ENCODE measurements at places on chromosomes 2 and 18.

- DNase-seq, result peak; percentile 66
Measured at GRCh38 chr18:58288921-58289797, 245.1 kb downstream of the NEDD4L start.

- no peak for DNase-seq
Measured at GRCh38 chr18:29647700-29648099, 1394.8 kb downstream of the DSC3 start.

- DNase-seq, result no peak
Measured at GRCh38 chr2:183665425-183665824, 541.2 kb downstream of the NUP35 start.

GRCh38 chr2:84732897-84733778 lies 147.7 kb downstream of the TRABD2A start:
- no peak for DNase-seq

DNA sequence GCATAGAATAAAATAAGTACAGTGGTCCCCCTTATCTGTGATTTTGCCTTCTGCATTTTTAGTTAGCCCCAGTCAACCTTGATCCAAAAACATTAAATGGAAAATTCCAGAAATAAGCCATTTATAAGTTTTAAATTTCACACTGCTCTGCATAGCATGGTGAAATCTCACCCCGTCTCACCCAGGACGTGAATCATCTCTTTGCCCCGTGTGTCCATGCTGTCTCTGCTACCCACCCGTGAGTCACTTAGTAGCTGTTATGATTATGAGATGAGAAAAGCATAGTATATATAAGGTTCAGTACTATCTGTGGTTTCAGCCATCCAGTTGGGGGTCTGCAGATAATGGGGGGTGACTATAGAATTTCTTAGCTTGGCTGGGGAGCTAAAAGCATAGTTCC lies 67.3 kb downstream of the RHBDD1 start:
- DNase-seq, result no peak

- no peak for DNase-seq
Measured at GRCh38 chr18:61732854-61733253, 160.0 kb downstream of the RNF152 start.

DNA sequence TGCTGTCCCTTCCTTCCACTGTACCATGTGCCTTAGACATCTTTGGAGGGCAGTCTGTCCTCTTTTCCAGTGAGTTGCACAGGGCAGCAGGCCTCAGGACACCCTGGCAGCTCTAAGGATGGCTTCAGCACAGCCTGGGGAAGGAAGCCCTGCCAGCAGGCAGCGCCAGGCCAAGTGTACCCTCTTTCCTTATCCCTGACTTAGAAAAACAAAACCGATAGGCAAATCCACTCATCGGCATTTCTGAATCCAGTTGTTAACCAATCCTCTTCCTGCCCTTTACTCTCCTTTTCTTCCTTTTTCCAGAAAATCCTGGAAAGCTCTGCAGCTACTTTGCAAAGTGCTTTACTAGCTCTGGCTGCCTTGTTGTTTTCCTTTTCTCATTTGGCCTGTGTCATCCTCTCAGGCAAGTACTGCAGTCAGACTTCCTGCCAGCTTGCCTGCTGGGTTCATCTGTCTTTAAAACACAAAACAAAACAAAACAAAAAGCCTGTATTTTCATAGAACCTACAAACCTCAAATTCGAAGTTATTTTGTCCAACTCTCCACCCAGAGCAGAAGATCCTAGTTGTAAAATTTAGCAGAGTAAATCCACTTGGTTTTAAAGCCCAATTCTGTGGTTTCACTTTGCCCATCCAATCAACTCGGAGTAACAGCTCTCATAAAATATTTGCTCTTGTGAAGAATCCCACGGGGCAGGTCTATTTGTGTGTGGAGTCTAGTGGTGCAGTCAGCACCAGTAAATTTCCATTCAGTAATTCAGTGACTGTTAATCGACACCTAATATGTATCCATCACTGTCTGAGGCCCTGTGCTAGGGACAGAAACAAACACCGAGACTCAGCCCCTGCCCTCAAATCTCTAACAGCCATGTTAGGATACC lies 45.2 kb downstream of the PCBP1 start:
- peak; percentile 63 for DNase-seq

GRCh38 chr2:180219491-180219890 lies 212.4 kb upstream of the CWC22 start:
- DNase-seq, result no peak

DNA sequence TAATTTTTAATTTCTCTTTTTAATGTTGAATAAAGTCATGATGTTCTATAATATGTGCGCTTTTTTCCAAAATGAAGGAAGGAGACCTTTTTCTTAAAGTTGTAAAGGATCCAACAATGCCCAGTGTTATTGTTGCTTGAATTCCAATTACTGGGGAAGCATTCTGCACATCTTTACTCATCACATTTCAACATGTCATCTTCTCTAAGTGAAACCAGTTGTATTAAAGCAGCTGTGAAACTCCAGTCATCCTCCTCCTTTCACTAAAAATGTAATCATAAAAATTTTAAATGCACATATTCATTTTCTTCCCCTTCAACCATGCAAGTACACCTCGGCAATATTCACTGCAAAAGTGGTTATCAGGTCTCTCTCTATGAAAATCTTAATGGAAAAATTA lies 722.7 kb downstream of the TSN start:
- no peak for DNase-seq

GRCh38 chr2:229715895-229716507 lies 1.6 kb upstream of the DNER start:
- DNase-seq, result peak; percentile 79

DNA sequence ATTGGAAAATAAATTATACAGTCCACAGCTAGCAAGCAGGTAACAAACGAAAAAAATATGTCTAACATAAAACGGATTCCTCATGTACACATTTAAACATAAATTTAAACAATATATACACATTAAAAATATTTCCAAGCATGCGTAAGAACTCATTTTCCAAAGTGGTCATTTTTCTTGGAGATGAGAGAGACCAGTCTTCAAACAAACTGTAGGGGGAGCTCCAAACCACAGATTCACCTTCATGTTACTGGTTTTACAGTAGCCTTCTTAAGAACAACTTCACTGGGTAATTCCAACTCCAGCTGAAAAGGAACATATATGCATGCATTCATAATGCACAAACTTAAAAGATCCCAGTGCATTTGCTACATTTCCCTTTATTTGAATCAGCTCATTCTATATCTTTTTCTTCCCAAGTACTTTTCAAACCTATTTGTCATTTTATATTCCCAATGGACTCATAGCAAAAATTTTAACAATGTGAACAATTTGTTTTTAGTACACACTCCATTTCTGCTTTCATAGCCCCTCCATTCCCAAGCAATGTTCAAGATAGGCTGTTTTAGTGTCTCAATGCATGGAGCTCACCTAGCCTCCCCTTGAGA lies 4.7 kb upstream of the STAMBP start:
- DNase-seq, result no peak

- peak; percentile 52 for DNase-seq
Measured at GRCh38 chr2:240249423-240250149, 109.1 kb upstream of the OTOS start.

DNA sequence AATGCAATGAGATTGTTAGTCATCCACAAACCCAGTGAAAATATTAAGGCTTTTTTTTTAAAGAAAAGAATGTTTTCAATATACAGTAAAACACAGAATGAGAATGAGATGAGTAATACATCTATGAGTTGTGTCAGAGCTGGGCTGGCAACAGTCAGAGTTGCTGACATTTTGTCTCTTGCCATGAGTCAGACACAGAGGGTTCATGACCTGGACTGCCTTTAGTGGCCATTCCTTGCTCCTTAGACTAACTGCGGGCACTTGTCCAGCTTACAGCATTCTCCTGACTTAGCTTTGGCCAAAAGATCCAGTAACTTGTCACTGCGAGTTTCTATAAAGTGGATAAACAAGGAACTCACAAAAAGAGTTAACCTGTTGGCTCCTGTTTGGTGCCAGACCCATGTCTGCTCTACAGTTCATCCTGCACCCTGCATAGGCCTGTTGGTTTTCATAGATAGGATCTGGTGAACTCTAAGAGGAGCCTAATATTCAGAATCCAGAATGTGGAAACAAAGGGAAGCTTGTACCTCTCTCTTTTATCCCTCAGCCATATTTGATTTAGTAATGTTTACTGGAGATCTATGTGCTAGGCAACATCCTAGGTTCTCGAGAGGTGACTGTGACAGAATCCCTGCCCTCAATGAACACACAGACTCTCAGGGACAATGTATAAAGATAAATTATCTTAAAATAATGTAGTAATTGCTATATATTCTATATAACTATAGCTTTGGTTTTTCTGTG lies 391.5 kb upstream of the VWC2L start:
- DNase-seq, result no peak

DNA sequence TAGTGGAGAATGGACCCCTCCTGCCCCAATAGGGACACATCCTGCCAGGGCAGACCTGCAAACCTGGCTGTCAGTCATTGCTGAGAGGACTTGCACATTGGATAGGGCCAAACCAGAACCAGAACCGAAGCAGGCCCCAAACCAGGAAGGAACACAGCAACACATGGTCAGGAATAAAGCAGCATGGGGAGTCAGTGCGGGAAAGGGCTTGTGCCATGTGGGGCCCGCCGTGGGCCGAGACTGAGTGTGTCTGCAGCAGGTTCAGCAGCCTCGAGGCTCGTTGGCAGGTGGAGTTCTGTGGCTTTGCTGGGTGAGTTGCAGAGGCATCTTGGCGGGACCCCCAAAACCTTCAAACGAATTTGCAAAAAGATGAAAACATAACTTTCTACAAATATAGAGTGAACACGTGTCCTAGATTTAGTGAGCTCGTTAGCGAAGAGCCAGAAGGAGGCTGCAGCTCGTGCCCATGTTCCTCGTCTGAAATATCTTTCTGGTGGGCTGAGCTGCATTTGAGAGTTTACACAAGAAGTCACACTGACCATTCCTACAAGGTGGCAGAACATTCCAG lies 44.9 kb upstream of the LDLRAD4 start:
- DNase-seq, result peak; percentile 37

- DNase-seq, result no peak
Measured at GRCh38 chr2:151033271-151034248, 228.1 kb downstream of the RBM43 start.

DNA sequence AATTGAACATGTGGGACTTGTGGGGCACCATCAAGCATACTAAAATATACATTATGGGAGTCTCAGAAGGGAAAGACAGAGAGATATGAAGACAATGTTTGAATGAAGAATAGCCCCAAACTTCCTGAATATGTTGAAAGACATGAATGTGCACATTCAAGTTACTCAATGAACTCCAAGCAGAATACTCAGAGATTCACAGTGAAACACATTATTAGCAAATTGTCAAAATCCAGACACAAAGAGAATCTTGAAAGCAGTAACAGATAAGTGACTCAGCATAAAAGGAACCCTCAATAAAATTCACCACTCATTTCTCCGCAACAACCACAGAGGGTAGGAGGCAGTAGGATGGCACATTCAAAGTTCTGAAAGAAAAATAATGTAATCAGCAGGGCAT lies 8.8 kb downstream of the C2orf92 start:
- DNase-seq, result no peak

GRCh38 chr2:187054501-187055319 lies 205.7 kb upstream of the ZSWIM2 start:
- peak; percentile 71 for DNase-seq

DNA sequence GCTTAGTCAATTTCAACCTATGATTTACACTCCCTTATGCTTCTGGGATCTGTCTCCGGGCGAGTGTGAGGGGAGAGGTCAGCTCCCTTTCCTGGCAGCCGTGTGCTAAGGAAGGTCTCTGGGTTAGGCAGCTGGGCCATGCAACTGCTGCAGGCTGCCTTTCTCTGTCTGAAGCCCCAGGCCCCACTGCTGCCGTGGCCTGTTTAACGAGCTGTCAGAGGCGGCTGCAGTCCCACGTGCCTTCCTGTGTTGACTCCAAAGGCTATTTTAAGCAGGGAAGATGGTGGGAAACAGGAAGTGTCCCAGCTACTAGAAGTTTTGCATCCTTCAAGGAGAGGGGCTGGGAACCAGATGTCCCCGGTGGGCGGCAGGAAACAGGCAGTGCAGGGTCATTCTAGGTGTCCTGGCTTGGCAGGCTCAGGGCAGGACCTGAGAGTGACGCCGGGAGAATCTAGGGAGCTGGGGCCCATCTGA lies 186.4 kb downstream of the TNS1 start:
- DNase-seq, result no peak

DNA sequence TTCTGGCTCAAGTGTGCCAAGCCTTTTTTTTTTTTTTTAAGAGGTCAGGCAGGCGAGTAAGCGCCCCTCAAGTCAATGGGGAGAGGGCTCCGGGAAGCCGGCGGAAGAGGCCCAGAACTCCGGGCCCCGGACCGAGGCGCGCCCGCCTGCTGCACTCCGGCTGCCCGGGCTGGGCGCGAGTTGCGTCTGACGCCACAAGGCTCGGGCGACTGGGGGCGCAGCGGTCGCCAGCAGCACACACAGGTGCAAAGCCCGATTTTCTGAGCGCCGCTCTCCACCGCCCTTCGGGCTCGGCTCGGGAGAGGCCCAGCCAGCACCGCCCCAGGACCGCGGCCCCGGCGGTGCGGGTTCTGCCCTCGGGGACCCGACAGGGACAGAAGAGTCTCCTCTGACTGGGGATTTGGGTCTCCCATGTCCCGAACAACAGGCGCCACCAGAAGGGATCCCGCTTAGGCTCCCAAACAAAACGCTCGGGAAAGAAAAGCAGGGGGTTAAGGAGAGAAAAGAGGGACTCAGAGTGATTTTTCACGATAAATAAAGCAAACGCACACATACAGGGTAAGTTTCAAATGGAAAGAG lies 787 bp downstream of the ERBB4 start:
- peak; percentile 78 for DNase-seq

- no peak for DNase-seq
Measured at GRCh38 chr18:79071037-79071436, 1.8 kb downstream of the ATP9B start.

- no peak for DNase-seq
Measured at GRCh38 chr2:218008060-218009040, 5.6 kb upstream of the TNS1 start.

- no peak for DNase-seq
Measured at GRCh38 chr2:1883476-1883875, 139.2 kb upstream of the PXDN start.

- no peak for DNase-seq
Measured at GRCh38 chr2:37774976-37775907, 103.8 kb upstream of the CDC42EP3 start.

DNA sequence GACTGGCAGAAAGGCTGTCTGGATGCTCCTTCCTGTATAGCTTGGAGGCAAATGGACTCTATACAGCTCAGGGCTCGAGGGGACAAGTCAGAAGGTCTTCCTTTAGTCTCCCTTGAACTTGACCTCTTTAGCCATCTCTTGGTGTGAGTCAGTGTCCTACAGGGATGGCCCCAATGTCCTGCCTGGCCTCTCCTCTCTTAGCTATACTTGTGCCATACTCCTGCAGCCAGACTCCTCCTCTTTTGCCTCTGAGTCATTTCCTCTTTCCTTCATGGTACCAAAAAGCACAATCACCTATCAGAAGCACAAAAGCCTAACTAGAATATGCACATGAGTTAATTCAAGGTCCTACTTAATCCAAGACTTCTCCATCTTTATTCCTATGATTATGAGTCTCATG lies 112.7 kb downstream of the XRCC5 start:
- no peak for DNase-seq
